ENCODE measurements at places on chromosomes 12 and 14.
A peak's percentile ranks its signal among the peaks of the same experiment; 100 is the strongest.

DNA sequence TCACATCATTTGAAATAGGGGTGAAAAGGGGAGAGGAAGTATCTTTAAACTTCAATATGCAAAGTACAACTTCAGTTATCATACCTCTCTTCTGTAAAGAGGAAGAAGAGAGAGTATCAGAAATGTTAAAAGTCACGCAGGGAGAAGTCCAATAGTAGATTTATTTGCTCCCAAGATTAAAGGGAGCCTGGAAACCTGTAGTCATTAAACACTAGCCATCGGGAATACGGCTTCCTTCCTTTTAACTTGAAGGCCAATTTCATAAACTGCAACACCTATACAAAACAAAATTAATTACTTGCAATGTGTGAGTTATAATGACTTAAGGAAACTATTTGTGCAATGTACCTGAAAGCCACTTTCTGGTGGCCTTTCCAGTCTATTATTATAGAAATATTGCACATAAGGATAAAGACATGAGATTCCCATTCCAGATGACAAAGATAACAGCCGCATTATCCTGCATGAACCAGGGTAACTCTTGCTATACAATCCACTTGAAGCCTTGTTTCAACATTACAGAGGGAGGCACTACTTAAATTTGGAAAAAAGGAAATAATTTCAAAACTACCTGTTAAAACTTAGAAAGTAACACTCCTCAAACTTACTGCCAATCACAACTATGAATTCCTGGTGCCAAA is 4.6 kb downstream of the BTG1 start:
- DNase-seq = no peak

- DNase-seq = no peak
These were observed 203.3 kb upstream of the KRR1 start for GRCh38 chr12:75714462-75715322.

GRCh38 chr12:45269412-45269751 is 53.5 kb downstream of the ANO6 start:
- DNase-seq = no peak

GRCh38 chr14:75132382-75133086 is 5.7 kb upstream of the NEK9 start:
- DNase-seq = peak; percentile 68

- no peak for DNase-seq
These were observed 115.9 kb downstream of the FGD4 start for GRCh38 chr12:32515137-32515873.

GRCh38 chr14:38409071-38409705 is 153.3 kb upstream of the CLEC14A start:
- DNase-seq = no peak

- no peak for DNase-seq
These were observed 316.3 kb upstream of the MGAT4C start for GRCh38 chr12:86572455-86572854.

DNA sequence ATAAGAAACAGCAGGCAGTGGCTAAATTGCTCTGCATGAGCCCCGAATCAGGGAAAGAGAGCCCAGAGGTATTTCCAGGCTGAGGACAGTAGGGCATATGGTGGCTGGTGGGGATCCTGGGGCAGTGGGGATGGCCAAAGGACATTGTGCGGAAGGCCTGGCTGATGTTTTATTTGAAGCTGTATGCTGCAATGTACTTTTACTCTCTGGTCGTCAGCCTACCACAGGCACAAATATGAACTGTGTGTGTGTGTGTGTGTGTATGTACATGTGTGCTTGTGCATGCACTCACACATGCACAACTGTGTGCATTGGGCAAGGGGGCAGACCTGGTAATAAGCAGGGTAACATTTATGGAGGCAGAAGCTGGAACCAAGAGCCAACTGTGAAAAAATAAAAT is 74.7 kb upstream of the GZMB start:
- no peak for DNase-seq

- DNase-seq = no peak
These were observed 5.5 kb upstream of the SCARB1 start for GRCh38 chr12:124869059-124869665.

- no peak for DNase-seq
These were observed 374.2 kb downstream of the BCL11B start for GRCh38 chr14:98897605-98898309.

DNA sequence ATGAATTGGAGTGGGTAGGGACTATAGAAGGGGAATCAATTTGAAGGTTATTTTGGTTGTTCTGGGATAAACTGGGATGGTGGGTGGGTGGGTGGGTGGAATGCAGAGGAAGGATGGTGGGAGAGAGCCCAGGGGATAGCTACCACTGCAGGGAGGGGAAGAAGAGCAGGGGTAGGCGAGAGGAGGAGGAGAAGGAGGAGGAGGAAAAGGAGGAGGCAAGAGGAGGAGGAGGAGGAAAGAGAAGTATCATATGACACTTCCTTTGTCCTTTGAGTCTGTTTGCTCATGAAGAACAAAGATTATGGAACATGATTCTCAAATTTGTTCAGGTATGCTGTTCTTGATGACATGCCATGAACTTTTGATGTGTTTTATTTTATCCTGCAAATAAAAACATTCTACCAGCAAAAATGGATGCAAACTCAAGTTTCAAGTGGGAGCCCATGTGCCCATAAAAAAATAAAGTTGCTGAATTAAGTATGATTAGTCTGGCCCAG is 4.1 kb upstream of the BEST3 start:
- DNase-seq = no peak

DNA sequence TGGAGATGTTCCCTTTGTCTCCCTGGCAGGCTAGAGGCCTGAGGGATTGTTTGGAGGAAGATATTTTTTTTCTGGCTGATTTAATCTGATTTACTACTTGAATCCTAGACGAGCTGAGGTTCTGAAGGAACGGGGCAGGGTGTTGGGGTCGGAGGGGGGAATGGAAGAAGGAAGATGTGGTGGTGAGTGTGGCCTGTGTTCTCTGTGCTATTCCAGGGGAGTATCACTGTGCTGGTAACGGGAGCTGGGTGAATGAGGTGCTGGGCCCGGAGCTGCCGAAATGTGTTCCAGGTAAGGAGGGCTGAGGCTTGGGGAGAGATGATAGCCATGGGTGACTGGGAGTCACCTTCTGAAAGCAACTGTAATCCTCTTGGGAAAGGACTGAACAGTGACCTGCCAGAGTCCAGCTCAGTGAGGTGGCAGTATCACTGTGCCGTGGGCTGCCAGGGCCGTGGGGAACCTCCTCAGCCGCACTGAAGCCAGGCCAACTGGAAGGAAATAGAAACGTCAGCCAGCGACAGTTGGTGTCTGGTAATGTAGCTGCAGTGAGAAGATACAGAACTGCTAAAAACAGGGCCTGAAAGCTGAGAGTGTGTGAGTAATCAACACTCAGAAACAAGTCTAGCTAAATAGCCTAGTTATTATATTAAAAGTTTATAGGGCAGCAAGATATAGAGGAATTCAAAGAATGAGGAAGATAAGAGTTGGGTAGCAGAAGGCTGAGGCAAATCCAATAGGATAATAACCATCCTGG is 7.9 kb downstream of the C1S start:
- DNase-seq = no peak

DNA sequence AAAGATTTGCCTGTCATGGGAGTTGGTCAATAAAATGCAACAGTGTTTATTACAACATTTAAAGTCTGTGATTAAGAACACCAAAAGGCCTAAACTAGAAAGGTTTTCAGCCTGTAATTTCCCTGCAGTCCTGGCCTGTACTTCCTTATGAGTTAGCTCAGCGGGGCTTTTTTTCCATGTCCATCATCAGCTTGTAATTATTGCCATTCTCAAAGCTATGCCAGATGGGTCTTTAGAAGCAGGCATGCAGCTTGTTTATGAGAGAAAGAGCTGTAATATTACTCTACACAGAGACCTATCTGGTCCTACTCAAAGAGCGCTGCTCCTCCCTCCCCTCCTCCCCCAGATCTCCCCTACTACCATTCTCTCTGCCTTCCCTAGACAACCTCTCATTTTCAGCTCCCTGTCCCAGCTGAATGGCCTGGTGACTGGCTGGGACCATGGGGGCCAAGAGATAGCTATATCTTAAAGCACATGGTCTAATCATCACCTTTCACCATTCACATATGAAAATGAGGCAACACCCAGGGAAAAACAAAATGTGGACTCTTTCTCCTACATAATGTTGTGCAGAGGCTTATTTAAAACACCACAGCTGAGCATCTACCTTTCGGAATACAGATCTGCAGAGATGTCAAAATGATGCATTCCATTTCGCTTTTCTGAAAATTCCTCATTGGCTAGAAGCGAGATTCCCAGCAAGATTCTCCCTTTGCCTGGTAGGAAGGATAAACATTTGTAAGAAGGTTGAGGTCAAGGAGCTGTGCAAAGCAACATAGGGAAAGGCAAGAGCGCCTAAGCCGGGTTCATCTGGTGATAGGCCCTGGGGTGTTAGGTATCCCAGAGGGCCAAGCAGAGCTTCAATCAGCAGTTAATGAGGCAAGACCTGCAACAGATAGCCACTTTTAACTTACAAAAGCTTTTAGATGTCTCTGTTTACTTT is 209.7 kb upstream of the CDKN3 start:
- DNase-seq = no peak

GRCh38 chr12:93748672-93749383 is 71.7 kb downstream of the CRADD start:
- no peak for DNase-seq

GRCh38 chr14:68394118-68394763 is 398.6 kb downstream of the ZFP36L1 start:
- DNase-seq = no peak

GRCh38 chr14:24055971-24056799 is 4.4 kb downstream of the CARMIL3 start:
- no peak for DNase-seq

DNA sequence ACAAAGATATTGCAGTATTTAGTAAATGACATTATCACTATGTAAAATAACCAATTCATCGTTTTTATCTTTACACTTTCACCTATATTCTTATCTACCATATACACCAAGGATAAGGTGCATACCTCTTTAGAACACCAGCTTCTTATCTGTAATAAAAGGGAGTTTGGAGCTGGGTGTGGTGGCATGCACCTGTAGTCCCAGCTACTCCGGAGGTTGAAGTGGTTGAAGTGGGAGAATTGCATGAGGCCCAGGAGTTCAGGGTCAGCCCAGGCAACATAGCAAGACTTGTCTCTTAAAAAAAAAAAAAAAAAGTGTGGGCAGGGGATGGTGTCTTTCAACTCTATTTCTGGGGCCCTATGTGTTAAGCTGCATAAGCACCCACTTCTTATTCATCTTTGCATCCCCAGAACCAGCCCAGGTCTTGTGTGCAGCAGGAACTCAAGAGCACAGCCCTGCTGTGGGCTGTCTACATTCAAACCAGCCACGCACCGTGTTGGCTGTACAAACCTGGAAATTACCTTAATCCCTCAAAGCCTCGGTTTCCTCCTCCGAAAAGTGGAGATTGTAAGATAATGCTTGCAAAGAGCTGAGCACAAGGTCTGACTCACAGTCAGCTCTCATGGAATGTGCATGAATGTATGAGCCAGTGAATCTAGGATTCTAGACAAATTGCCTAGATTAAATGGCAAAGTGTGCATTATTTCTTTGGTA is 256.6 kb upstream of the FOXN3 start:
- no peak for DNase-seq

- DNase-seq = peak; percentile 81
These were observed 5.5 kb upstream of the GPR68 start for GRCh38 chr14:91249841-91250616.

DNA sequence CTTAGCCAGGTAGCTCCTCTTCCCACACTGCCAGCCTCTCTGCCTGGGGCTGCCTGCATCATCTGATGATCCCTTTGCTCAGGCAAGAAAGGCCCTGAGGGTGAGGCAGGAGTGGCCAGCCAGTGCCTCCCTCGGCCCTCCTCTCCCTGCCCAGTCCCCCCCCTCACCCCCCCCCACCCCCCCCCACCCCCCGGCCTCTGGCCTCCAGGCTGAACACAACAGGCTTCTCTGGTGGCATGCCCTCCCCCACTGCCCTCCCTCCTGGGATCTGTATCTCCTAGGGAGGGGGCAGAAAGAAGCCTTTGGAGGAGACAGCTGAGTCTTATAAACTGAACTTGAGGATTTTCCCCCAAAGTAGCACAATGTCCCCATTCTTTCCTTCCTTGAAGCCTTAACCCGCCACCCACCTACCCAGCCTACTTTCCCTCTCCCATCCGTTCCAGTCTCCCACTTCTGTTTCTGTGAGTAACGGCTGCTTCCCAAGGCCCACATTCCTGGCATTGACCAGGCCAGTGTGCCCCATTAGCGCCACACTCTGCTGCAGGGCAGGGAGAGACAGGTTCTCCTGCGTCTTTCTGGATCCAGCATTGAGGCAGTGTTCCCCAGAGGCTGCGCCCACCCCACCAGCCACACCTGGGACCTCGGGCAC is 82.1 kb downstream of the B4GALNT3 start:
- DNase-seq = no peak

DNA sequence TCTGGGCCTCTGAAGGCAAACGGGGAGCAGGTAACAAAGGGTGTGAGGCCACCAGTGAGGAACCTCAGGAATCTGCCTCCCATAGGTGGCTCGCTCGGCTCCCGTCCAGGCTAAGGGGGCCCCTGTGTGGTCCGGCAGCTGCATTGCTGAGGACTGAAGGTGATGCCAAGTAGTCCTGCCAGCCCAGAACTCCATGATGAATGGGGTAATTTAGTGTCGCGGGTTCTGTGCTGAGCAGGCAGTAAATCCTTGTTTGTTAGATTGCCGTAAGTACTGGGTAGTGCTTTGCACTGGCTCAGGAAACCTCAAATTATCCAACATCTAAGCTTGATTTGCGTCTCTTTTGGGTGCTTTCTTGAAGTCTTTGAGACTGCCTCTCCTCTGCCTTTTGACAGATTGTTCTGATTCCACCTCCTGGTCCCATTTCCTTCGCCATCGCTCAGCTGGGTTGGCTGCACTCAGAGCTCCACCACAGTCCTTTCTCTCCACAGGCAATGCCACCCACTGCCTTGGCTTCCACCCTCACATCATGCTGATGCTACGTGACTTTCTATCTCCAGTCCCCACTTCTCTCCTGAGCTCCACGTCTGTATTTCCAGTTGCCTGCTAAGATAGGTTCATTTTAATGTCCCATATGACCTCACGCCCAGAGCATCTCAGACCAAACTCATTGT is 392.0 kb downstream of the FUT8 start:
- peak; percentile 66 for DNase-seq

GRCh38 chr14:102052522-102052921 is 34.3 kb downstream of the HSP90AA1 start:
- DNase-seq = no peak

DNA sequence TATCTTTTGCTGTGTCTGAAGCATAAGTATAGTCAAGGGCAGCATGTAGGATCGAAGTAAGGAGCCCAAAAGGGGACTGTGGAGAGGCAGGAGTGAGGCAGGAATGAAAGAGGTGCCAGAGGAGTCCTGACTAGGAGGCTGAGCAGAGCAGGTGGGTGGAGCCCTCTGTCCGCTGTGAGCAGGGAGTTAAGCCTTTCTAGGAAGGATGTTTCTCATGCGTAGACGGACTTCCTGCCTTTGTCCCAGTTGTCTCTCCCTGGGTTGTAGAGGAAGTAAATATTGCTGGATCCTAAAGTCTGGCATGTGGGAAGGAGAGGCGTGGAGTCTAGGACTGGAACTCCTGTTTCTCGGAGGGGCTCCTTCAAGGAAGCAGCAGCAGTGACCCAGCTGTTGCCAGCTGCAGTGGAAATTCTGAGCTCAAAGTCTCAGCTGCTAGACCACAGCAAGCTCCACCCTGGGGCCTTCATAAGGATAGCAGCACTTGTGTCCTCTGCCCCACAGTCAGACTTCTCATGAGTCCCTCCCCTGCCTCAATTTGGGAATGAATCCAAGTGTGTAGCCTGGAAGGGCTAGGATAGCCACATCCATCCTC is 44.0 kb downstream of the RBMS2 start:
- DNase-seq = peak; percentile 53
